Left forelimb (tissue), 1 donor: ENCODE measurements at places on chromosomes 3 and 15.

- no peak for DNase-seq
Measured at GRCh38 chr3:14118400-14119381, 6.0 kb downstream of the CHCHD4 start.

DNA sequence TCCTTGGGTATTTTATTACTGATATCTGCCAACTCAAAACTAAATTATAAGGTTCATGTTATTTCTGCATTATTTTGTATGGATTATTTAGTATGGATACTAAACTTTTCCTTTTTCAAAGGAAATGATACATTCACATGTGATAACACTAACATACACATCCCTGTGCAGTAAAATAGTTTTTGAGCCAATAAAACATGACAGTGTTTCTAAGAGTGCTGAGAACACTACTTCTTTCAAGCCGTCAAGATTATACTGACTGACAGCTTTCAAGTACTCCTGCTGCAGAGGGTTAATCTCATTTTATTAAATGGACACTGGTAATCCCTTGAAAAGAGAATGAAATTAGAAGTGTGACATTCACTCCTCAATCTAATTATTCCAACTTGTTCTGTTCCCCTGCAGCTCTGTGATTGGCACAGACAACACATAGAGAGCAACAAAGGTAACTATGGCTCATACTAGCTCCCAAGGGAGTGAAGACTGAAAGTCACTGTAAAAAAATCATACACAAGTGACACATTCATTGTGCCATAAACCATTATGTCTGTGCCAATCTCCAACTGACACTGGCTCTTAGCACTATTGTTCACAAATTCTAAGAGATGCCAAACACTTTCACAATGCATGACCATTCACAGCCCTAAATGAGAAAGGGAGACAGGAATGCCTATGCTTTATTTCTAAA lies 468.6 kb downstream of the SHQ1 start:
- no peak for DNase-seq

DNA sequence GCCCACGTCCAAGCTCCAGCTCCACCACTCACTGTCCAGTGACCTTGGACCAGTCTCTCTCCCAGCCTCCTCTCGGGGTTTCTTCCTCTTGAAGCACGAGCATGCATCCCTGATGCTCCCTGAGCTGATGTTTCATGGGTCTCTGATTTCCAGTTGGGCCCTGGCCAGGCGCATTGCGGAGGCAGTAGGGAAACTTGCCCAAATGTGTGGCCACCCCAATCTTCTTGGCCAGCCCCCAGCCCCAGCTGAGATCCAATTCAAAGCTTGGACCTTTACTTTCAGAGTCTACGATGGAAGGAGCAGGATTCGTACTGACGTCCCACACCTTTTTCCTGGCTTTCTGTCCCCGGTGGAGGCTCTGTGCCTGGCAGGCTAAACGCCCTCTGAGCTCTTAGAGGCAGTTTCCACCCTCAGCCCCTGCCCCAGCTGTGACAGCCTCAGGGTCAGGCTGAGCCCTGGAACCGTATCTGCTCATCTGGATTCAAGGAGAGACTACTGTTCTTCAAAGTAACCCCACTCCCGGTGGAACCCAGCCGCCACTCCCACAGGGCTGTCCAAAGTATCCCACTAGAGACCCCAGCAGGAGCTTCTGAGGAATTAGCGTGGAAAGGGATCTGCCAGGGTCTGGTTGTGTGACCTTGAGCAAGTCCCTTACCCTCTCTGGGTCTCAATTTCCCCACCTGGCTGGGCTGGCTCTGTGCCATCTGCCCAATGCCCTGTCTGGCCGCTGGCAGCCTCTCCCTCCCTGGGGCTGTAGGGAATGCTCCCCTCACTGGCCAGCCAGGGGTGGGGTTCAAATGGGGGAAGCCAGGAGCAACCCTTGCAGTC lies 37.4 kb downstream of the CPN2 start:
- peak; percentile 82 for DNase-seq

DNA sequence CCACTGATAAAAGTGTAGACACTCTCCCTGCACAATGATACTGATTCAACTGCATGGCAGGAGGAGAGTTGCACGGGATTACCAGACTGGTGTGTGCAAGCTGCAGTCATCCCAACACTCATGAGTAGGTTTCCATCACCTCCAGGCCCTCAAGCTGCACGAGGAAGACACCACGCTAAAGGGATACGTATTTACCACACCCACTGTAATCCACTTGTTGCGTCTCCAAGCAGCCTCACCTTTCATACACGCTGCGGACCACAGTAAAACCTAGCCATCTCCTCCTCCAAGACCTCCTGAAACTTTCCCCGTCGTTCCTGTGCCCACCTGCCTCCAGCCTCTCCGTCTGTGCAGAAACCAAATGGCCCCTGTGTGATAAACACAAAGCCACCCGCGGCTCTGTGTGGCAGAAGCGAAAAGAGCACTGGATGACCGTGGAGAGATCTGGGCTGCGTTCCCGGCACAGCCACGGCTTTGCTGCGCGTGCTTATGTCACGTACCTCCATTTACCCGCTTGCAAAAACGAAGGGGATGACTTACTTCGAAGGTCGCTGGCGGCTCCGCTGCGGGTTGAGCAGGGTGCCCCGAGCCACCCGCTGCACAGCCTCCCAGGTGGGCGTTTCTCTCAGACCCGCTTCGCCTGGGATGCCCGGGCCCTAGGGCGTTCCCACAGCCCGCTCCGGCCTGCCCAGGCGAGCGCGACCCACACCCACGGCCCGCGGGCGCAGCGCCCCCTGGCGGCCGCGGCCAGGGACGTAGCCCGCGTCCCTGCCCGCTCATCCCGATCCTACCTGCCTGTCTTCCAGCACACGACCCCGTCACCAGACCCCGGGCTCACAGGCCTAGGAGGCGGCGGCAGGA lies 643 bp downstream of the ABCC5 start:
- peak; percentile 82 for DNase-seq

DNA sequence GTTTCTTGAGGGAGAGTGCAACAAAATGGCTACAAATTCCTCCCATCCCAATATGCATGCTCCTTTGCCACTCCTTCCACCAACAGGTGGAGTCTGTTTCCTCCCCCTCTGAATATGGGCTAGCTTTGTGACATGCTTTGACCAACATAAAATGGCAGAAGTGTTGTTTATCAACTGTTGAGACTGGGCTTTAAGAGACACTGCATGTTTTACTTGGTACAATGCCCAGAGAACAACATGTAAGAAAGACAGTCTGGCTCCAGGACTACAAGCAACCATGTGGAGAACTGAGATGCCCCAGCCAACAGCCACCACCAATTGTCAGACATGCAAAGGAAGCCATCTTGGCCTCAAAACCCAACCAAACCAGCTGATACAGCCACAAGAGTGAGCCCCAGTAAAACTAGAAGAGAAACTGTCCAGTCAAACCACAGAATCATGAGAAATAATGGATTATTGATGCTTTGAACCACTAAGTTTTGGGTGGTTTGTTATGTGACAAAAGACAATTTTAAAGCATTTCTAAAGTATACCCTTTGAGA lies 40.5 kb downstream of the NUDT16 start:
- no peak for DNase-seq

DNA sequence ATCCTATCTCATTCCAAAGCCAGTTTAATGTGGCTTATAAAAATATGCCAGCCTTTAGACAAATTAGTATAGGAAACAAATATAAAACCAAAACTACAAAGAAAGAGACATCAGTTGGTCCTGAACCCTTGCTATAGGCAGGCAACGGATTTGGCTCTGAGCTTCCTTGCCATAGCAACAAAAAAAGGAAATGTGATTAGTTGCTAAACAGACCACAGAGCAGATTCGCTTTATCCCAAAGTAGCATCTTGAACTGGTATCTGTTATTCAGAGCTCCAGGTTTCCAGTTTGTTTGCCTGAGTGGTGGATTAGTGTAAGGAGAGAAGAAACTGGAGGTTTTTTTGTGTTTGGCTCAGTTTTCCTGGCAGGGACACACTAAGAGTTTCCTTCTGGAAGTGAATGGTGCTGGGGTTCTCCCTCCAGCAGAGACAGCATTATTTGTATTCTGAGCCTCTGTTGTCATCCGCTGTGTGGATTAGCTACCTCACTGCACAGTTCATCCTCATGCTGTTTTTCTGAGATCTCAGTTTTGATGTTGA lies 44.1 kb downstream of the CHST2 start:
- no peak for DNase-seq

GRCh38 chr3:154086286-154086685 lies 34.9 kb upstream of the ARHGEF26 start:
- DNase-seq, result no peak

DNA sequence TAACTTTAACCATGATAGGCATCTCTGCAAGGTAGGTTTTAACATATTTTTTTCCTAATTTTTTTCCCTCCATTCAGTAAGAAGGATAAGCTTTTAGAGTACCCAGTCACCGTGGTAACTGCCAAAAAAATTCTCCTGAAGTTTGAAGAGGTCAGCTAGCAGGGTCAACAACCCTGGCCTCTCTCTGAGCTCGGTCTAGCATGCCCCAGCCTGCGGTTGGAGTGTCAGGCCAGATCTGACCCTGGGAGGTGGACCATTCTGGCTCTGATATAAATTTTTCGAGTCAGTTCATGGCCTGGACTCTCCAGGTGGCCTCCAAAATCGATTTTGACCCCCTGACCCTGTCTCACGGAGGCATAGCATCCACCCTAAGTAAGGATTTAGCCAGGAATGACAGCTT lies 29.7 kb downstream of the SOX2 start:
- no peak for DNase-seq
